Activated CD4-positive, CD25-positive, alpha-beta regulatory T cell treated with anti-CD3 and anti-CD28 coated beads, Interleukin-2, amount 50 U/mL, for 24 hours (primary cell): ENCODE measurements at places on chromosomes 5 and 9.

DNA sequence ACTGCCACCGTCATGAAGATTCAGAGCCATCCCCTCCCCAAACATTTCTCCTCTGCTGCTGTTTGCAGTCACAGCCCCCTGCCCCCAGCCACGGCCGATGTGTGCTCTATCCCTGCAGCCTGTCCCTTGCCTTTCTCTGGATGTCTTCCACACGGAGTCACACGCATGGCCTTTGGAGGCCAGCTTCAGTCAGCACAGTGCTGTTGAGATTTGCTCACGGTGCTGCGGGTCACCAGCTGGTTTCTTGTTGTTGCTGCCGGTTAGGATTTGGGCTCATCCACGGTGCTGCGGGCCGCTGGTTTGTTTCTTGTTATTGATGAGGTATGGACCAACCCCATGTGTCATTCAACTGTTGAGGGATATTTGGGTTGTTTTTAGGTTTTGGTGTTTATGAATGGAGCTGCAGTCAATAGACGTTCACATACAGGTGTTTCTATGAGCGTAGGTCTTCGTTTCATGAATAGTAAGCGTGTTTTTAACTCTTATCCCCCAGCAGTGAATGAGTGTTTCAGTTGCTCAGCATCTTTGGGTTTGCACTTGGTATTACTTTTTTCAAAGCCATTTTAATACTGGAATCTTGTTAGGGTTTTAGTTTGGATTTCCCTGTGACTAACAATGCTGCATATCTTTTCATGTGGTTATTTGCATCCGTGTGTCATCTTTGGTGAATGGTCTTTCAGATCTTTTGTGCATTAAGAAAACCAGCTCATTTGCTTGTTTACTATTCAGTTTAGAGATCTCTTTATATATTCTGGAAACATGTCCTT is 57.6 kb downstream of the AHRR start:
- peak; percentile 59 for ATAC-seq

- no peak for ATAC-seq
These were observed 231.7 kb downstream of the ARHGAP26 start for GRCh38 chr5:143001764-143002351.

- no peak for ATAC-seq
These were observed 76.1 kb downstream of the KCNN2 start for GRCh38 chr5:114437936-114438335.

DNA sequence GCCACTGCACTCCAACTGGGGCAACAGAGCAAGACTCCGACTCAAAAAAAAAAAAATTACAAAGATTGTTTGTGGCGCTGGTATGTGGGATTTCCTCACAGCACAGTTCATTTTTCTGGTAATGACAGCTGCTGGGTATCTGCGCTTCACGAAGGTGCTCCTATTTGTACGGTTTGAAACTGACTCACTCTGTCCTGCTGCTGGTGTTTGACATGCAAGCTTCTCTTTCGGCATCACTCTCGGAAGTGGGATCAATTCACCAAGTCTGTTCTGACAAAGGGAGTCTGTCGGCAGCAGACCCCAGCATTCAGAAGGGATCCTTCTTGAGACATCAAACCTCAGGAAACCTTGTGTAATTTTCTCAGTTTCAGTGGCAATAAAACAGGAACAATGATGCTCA is 26.3 kb downstream of the MAML1 start:
- peak; percentile 34 for ATAC-seq

DNA sequence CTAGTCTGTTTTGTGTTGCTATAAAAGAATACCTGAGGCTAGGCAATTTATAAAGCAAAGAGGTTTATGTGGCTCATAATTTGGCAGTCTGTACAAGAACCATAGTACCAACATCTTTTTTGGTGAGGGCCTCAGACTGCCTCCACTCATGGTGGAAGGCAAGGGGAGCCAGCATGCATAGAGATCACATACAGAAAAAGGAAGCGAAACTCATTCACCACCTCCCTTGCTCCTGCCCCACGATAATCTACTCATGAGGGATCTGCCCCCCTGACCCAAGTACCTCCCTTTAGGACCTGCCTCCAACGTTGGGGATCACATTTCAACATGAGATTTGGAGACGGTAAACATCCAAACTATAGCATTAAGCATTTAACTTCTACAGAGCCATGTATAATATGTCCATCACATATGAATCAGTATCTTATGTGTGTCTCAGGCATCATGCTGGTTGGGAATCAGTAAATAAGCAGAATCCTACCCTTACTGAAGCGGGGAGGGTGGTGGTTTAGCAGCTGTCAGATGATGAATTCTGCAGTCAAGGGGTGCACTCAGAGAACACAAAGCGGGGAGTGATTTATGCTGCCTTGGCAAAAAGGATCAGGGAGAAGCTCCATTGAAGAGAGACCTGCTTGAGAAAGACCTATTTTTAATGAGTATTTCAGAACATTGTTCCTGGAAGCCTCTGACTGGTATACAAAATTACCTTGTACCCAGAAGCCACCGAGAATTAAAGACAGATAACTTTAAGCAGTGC is 34.8 kb downstream of the HMGXB3 start:
- no peak for ATAC-seq

DNA sequence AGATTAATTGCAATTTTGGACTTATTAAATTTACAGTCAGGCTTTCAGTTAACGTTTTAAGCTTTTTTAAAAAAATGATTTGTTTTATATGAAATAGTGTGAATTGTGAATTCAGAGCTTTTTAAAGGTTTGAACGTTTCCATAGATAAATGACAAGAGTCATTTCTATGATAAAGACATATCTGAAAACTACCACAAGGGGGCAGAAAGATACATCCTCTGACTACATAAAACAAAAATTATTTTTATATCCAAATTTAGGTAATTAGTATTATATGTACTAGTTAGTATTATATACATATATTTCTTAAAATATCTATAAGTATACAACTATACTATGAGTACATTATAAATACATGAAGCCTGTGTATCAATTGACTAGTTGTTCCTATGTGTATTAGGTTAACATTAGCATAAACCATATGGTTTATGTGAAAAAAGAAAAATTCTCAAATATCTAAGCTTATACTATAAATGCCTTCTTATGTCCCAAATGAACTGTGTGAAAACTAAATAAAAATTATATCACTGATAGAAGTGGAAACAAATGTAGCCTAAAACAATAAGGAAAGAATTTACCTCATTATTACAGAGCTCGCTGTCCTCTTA is 155.2 kb downstream of the MEF2C start:
- no peak for ATAC-seq

GRCh38 chr9:122053064-122053463 is 40.0 kb downstream of the TTLL11 start:
- no peak for ATAC-seq

GRCh38 chr5:16521521-16522483 is 56.2 kb upstream of the ZNF622 start:
- ATAC-seq = no peak

DNA sequence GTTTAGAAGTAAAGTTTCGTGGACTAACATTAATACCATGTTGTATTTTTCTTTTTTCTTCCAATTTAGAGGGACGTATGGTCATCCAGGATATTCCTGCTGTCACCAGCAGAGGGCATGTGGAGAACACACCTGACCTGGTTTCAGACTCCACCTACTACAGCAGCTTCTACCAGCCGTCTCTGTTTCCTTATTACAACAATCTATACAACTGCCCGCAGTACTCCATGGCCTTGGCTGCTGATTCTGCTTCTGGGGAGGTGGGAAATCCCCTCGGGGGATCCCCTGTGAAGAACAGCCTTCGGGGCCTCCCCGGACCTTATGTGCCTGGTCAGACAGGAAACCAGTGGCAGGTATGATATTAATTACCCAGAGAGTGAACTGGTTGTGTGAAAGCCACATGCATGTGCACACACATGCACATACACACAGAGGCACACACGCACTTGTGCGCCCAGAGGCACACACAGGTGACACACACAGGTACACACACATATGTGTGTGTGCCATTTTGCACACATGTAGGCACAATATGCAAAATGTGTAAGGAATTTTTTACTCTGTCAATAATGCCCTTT is 52.4 kb downstream of the DMRT1 start:
- ATAC-seq = peak; percentile 92

GRCh38 chr9:91273853-91274552 is 87.7 kb downstream of the AUH start:
- peak; percentile 88 for ATAC-seq
